ENCODE measurements at places on chromosomes 6 and 20.

- no peak for DNase-seq
Observed at GRCh38 chr6:82371799-82372546, 8.4 kb downstream of the TPBG start.

GRCh38 chr6:15287670-15288375 is 42.0 kb downstream of the JARID2 start:
- DNase-seq, result no peak

DNA sequence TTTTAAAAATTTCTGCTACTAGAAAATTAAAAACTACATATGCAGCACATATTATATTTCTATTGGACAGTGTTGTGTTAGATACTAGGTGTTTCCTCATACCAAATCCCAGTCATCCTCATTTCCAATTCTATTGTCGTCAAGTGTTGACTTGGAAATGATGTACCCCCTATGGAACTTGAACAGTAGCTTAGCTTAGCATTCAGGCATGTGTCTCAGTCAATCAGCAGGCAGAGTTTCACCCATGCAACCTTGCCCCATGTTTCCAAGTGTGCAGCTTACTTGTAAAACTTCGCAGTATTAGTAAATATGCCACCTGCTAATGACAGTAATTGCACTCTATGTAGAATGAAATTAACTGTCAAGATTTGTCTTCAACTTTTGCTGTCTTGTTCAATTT is 59.5 kb downstream of the SAMD3 start:
- no peak for DNase-seq

GRCh38 chr6:79731471-79731870 is 100.3 kb downstream of the SH3BGRL2 start:
- no peak for DNase-seq

DNA sequence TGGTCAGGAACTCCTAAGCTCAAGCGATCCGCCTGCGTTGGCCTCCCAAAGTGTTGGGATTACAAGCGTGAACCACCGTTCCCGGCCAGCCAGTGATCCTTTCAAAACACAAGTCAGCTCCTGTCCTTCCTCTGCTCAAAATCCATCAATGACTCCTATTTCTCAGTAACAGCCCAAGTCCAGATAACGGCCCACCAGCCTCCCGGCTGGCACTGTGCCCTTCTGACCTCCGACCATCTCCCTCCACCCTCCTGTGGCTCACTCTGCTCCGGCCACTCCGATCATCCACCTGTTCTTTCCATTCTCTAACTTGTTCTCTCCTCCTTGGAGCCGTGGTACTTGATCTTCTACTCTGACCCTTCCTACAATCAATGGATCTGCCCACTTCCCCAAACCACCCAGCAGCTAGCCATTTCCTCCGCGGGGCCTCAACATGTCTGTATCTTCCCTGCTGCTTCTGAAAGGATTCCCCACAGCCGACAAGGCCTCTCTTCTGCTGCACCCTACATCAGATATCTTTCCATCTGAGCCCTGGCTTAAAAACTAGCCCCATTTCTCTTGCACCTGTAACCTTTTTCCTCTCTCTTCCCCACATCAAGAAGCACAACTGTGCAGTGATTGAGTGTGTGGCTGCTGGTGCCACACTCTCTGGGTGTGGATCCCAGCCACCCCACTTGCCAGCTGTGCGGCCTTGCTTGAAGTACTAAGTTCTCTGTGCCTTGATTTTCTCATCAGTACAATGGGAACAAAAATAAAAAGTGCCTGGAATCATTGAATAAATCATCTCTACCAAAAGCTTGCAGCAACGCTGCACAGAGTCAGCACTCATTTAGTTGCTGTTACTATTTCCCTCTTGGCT is 6.1 kb upstream of the ZMYND8 start:
- no peak for DNase-seq

GRCh38 chr6:68575765-68576439 is 59.2 kb upstream of the ADGRB3 start:
- no peak for DNase-seq

GRCh38 chr6:119908157-119908556 is 558.6 kb upstream of the MAN1A1 start:
- DNase-seq, result no peak

DNA sequence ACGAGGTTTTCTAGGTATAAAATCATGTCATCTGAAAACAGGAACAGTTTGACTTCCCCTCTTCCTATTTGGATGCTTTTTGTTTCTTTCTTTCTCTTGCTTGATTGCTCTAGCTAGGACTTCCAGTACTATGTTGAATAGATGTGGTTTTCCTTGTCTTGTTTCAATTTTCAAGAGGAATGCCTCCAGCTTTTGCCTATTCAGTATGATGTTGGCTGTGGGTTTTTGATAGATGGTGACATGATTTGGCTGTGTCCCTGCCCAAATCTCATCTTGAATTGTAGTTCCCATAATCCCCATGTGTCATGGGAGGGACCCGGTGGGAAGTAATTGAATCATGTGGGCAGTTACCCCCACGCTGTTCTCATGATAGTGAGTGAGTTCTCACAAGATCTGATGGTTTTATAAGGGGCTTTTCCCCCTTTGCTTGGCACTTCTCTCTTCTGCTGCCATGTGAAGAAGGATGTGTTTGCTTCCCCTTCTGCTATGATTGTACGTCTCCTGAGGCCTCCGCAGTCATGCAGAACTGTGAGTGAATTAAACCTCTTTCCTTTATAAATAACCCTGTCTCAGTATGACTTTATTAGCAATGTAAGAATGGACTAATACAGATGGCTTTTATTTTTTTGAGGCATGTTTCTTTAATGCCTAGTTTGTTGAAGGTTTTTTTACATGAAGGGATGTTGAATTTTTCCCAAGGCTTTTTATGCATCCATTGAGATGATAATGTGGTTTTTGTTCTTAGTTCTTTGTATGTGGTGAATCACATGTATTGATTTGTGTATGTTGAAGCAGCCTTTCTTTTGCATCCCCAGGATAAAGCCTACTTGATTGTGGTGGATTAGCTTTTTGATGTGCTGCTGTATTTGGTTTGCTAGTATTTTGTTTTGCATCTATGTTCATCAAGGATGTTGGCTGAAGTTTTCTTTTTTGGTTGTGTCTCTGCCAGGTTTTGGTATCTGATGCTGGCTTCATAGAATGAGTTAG is 239.1 kb downstream of the THBS2 start:
- no peak for DNase-seq

GRCh38 chr6:2676048-2676447 is 74.7 kb downstream of the MYLK4 start:
- no peak for DNase-seq

DNA sequence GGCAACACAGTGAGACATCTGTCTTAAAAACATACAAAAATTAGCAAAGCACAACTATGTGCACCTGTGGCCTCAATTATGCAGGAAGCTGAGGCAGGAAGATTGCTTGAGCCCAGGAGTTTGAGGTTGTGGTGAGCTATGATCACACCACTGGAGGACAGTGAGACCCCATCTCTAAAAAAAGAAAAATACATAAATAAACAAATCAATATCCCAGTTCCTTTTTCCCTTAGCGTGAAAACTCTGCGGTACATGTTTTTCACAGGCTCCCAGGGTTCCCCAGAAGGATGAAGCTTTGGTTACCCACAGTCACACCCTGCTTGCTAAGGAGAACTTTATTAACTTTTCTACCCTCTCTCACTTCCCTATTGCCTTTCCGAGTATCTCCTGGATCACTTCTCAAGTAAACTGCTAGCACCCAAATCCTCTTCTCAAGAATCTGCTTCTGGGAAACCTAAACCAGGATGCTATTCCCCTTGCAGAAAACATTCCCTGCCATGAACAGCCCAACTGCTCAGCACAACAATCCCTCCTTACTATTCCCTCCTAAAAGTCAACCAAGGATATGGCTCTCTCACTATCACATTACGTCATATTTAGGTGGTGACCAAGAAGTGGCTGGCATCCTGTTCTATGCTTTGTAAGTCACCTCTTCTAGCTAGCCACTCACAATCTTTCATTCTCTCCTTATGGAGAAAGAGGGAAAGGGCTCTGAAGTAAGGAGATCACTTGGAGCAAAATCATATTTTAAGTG is 122.4 kb downstream of the IPCEF1 start:
- DNase-seq, result no peak

GRCh38 chr6:113668641-113669408 is 188.3 kb upstream of the MARCKS start:
- DNase-seq, result no peak

DNA sequence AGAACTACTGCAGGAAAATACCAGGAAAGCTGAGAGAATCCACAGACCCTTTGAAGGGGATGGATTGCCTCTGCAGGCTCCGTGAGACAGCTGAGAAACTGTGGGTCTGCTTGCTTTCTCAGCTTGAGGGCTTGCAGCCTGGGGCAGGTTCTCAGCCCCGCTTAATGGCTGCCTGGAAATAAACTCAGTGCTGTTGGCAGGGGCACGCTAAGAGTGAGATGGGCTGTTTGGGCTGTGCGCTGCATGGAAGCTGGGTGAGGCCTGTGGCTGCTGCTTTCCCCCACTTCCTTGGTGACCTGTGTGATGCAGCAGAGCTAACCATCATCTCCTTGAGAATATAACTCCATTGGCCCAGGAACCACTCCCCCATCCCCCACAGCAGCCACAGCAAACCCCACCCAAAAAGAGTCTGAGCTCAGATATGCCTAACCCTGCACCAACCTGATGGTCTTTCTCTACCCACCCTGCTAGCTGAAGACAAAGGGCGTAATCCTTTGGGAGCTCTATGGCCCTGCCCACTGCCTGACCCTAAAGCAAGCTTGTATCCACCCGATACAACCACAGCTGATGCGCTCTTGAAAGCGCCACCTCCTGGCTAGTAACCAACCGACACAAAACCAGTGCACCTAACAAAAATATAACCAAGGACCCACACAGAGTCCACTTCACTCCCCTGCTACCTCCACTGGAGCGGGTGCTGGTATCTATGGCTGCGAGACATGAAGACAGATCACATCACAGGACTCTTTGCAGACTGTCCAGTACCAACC is 800.6 kb upstream of the MAP3K7 start:
- DNase-seq, result no peak

DNA sequence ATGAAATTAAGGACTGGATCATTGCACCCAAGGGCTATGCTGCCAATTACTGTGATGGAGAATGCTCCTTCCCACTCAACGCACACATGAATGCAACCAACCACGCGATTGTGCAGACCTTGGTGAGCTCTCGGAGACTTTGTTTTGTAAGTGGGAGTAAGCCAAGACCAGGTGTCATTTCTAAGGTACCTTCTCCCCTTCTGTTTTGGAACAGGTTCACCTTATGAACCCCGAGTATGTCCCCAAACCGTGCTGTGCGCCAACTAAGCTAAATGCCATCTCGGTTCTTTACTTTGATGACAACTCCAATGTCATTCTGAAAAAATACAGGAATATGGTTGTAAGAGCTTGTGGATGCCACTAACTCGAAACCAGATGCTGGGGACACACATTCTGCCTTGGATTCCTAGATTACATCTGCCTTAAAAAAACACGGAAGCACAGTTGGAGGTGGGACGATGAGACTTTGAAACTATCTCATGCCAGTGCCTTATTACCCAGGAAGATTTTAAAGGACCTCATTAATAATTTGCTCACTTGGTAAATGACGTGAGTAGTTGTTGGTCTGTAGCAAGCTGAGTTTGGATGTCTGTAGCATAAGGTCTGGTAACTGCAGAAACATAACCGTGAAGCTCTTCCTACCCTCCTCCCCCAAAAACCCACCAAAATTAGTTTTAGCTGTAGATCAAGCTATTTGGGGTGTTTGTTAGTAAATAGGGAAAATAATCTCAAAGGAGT is 30.4 kb downstream of the TXNDC5 start:
- DNase-seq, result no peak

GRCh38 chr20:19813846-19814640 is 56.0 kb downstream of the RIN2 start:
- no peak for DNase-seq

GRCh38 chr20:35709259-35709658 is 10.1 kb downstream of the ROMO1 start:
- DNase-seq, result no peak
